ENCODE measurements at places on chromosomes 3 and 15.
A peak's percentile ranks its signal among the peaks of the same experiment; 100 is the strongest.

DNA sequence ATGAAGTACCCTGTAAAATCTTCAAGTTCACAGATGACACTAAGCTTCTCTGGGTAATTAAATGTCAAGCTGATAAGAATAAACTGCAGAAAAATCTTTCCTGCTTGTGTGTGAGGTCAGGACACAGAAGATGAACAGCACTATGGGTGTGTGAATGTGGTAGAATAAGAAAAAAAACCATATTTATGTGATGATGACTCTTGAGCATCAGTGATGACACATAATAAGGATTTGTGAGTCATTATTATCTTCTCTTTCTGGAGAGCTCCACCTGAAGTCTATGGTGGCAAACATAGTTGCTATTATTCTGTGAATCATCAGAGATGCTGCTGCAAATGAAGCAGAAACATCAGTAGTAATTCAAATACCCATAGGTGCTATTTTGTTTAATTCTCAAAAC is 422.4 kb downstream of the DIPK2A start:
- peak; percentile 75 for DNase-seq

- DNase-seq = no peak
Measured at GRCh38 chr3:156788846-156789245, 37.3 kb upstream of the LEKR1 start.

- peak; percentile 92 for DNase-seq
Measured at GRCh38 chr3:110814170-110815007, 257.2 kb upstream of the NECTIN3 start.

DNA sequence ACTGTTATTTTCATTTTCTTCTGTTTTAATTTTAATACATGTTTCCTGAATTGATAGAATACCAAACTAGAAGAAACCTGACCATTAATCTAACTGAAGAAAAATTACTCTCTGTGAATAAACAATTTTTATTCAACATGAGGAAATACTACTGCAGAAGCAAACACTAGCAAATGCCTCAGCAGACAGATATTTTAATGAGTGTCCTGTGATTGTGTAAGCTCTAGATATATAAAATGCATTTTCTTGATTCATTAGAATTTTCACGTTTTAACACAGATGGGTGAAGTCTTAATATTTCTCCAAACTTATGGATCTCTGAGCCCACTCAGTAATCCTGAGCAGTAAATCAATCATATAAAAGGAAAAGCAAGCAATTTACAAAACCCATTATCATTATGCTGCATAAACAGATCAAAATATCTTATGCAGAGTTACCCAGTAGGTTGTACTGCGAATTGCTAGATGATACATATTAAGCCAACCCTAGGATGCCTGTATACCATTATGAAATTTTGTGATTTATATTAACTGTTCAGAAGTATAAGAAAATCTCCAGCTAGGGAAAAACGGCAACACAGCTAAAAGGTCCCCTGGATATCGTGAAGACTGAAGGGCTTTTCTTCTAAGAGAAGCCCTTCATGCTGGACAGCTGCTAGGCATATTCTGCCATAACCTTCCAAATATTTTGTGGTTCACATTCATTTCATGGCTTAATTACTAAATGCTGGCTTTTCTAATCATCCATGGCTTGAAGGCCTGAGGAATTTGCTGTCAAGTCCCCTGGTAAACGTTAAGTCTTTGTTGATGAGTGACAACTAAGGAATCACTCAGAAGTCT is 157.7 kb upstream of the TGFBR2 start:
- peak; percentile 60 for DNase-seq
